ENCODE measurements at places on chromosomes 3 and 15. TPM values are rescaled to one million over a fixed set of nuclear protein-coding genes. Genes with fewer than 3 reads are reported as not detected.

TNFSF10 gene
- 48.1 TPM for total RNA-seq

CKMT1A gene
- 37.3 TPM for total RNA-seq

SETMAR gene
- 34.5 TPM for total RNA-seq

- DNase-seq = no peak
Observed at GRCh38 chr3:58038675-58039292, 30.6 kb downstream of the FLNB start.

DNA sequence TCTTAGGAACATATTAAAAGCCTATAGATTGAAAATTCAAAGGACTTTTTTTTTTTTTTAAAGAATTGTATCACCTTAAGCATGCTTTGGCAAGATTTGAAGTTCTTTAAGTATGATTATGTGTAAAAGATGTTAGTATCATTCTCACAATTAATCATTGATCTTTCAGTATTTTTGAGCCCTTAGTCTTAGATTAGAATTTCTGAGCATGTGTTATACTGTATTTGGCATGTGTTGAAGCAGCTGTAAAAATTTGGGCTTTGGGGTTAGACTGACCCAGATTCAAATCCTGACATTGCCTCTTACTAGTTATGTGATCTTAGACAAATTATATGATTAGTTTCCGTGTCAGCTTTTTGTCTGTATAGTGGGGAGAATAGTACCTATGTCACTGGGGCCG, 6.3 kb downstream of the OXSR1 start:
- DNase-seq = no peak

DNA sequence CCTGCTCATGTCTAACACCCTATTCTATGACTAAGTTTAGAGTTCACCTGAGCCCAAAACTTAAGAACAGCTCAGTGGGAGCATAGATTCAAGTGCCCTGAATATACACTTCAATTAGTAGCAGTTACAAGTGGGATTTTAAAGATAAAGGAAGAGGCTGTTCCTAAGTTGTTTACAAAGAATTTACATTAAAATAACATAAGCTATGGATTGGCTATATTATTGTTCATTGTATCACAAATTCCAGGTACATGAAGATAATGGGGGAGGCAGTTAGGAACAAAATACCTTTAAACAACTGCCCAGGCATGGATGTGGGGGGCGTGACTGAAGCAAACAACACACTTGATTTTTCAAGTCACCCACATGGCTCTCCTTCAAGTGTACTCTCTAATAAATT, 52.7 kb downstream of the ROPN1B start:
- DNase-seq = no peak

- DNase-seq = no peak
Observed at GRCh38 chr3:131840156-131840797, 194.5 kb downstream of the CPNE4 start.

- DNase-seq = no peak
Observed at GRCh38 chr15:44193651-44194322, 1.3 kb downstream of the FRMD5 start.

- peak; percentile 80 for DNase-seq
Observed at GRCh38 chr3:47522082-47522987, 8.8 kb upstream of the ELP6 start.

DNA sequence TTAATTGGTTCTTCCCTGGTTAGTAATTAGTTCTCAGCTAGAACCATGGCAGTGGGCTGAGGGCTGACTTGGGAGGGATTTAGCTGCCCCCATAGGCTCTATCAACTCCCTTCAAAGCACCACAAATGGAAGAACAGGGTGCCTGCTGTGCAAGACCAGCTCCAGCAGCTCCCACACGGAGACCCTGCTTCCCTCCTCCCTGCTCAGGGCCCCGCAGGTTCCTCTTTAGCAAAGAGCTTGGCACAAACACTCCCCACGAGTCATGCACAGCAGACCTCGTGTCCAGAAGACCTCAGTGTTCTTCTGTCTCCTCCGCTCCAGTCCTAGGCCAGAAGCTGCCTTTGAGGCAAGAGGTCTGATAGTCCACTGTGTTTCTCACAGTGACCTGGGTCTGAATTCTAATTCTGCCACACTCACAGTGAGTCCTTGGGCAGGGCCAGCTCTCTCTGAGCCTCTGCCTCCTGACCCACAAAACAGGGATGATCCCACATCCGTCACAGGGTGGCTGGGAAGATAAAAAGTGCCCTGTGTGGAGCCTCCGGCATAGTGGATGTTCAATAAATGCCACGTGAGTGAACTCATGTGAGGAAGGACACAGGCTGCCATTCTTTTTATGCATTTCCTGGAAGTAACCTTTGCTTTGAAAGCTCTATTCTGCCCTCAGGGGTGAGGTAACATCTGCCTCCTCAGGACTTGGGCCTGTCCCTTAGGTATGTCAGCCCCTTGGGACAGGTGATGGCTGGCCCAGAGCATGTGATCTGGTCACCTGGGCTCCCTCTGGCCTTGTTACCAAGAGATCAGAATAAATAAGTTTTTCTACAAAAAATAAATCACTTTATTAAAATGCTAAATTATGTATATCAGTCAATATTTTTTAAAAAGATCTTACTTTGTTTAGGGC, 7.6 kb downstream of the RAB6B start:
- DNase-seq = no peak
